ENCODE measurements at places on chromosomes 7 and 10. TPM values are rescaled to one million over a fixed set of nuclear protein-coding genes. Genes with fewer than 3 reads are reported as not detected.

GRCh38 chr10:68832601-68833000, 5.3 kb downstream of the STOX1 start:
- H3K4me3 ChIP-seq, result no peak overlapping the region
- no peak for DNase-seq
- no peaks in the 10 kb centered on the region for H3K36me3 ChIP-seq
- H3K4me1 ChIP-seq, result no peaks in the 10 kb centered on the region

DNA sequence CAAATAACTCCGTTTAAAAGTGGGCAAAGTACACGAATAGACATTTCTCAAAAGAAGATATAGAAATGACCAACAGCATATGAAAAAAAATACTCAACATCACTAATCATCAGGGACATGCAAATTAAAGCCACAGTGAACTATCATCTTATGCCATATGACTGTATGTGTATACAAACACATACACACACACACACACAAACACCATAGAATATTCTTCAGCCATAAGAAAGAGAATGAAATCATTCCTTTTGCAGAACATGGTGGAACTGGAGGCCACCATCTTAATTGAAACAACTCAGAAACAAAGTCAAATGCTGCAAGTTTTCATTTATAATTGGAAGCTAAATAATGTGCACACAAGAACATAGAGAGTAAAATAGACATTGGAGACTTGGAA, 1019.4 kb downstream of the KCNMA1 start:
- H3K4me3 ChIP-seq, result no peak overlapping the region
- H3K27ac ChIP-seq, result no peak overlapping the region
- no peak for DNase-seq
- no peaks in the 10 kb centered on the region for H3K36me3 ChIP-seq
- no peaks in the 10 kb centered on the region for H3K4me1 ChIP-seq
- no peaks in the 10 kb centered on the region for H3K27me3 ChIP-seq

APBB1IP gene
- 6.2 TPM for total RNA-seq

SLIT1 gene
- 0.13 TPM for total RNA-seq

GRCh38 chr7:100629117-100629716, 12.1 kb downstream of the TFR2 start:
- peaks cover 15% of the 10 kb centered on the region for H3K4me1 ChIP-seq
- DNase-seq, result no peak
- H3K4me3 ChIP-seq, result no peak overlapping the region
- H3K27ac ChIP-seq, result no peak overlapping the region
- no peaks in the 10 kb centered on the region for H3K36me3 ChIP-seq
- H3K27me3 ChIP-seq, result peaks cover 47% of the 10 kb centered on the region

DNA sequence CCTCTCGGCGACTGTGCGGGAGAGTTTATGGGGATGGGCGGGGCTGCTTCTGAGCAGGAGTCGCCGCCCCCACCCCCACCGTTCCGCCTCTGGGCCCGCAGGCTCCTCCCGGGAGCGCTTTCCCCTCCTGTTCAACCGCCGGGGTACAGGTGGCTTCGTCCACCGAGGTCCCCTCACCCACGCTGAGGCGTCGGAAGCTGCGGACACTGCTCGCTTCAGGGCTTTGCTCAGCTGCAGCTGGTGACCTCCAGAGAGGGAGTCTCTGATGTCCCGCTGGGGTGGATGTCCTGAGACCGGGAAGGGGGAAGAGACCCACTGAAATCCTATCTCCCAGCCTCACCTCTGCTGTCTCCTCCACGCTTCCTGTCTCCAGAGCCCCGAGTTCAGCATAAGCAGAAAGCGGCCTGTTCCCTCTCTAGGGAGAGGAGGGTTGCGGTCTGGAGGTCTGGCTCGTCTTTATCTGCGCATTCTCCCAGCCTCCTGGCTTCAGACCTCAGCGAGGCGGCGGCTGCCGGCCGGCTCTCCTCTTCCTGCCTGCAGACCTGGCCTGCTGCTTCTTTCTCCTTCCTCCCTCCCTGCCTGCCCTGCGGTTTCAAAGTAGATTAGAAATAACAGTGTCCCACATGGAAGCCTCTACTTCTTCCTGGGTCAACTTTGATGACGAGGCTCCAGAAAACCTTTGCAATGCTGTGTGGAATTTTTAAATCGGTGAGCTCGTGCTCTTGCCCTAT, 1.8 kb downstream of the CYP2E1 start:
- H3K36me3 ChIP-seq, result no peaks in the 10 kb centered on the region
- peaks cover 14% of the 10 kb centered on the region for H3K27me3 ChIP-seq
- peaks cover 22% of the 10 kb centered on the region for H3K4me1 ChIP-seq

- H3K27me3 ChIP-seq, result no peaks in the 10 kb centered on the region
- peaks cover 78% of the 10 kb centered on the region for H3K4me1 ChIP-seq
- peaks cover 34% of the 10 kb centered on the region for H3K36me3 ChIP-seq
- H3K27ac ChIP-seq, result peak overlapping the region; percentile 96
- no peak for DNase-seq
These were observed 5.4 kb downstream of the BRI3 start for GRCh38 chr7:98286701-98287485.

- H3K4me1 ChIP-seq, result peaks cover 12% of the 10 kb centered on the region
- no peak overlapping the region for H3K4me3 ChIP-seq
- no peak overlapping the region for H3K27ac ChIP-seq
- no peaks in the 10 kb centered on the region for H3K36me3 ChIP-seq
- H3K27me3 ChIP-seq, result no peaks in the 10 kb centered on the region
- no peak for DNase-seq
These were observed 50.8 kb upstream of the KLF6 start for GRCh38 chr10:3835770-3836169.

- no peaks in the 10 kb centered on the region for H3K27me3 ChIP-seq
- H3K36me3 ChIP-seq, result no peaks in the 10 kb centered on the region
- peak overlapping the region; percentile 88 for H3K27ac ChIP-seq
- no peak for DNase-seq
These were observed 62.1 kb upstream of the AQP1 start for GRCh38 chr7:30849565-30849964.

GRCh38 chr10:21019436-21019835, 122.3 kb upstream of the NEBL start:
- H3K36me3 ChIP-seq, result no peaks in the 10 kb centered on the region
- H3K27me3 ChIP-seq, result no peaks in the 10 kb centered on the region
- H3K4me1 ChIP-seq, result no peaks in the 10 kb centered on the region
- no peak overlapping the region for H3K27ac ChIP-seq
- DNase-seq, result no peak

CYP3A7 gene
- 0.26 TPM for total RNA-seq

GRCh38 chr7:127891144-127891543, 140.1 kb downstream of the LRRC4 start:
- no peaks in the 10 kb centered on the region for H3K27me3 ChIP-seq
- H3K4me3 ChIP-seq, result no peak overlapping the region
- H3K4me1 ChIP-seq, result peaks cover 2% of the 10 kb centered on the region
- H3K36me3 ChIP-seq, result peaks cover 24% of the 10 kb centered on the region

SRPK2 gene
- 45.2 TPM for total RNA-seq

GRCh38 chr7:137816696-137817320, 30.0 kb downstream of the DGKI start:
- H3K27ac ChIP-seq, result no peak overlapping the region
- no peaks in the 10 kb centered on the region for H3K36me3 ChIP-seq
- H3K4me3 ChIP-seq, result no peak overlapping the region
- H3K4me1 ChIP-seq, result peaks cover 9% of the 10 kb centered on the region
- DNase-seq, result no peak
- no peaks in the 10 kb centered on the region for H3K27me3 ChIP-seq

- H3K4me1 ChIP-seq, result no peaks in the 10 kb centered on the region
- H3K4me3 ChIP-seq, result no peak overlapping the region
- peak overlapping the region; percentile 68 for H3K27ac ChIP-seq
- no peaks in the 10 kb centered on the region for H3K27me3 ChIP-seq
These were observed 42.3 kb downstream of the TBXAS1 start for GRCh38 chr7:139871331-139871730.

- no peak overlapping the region for H3K27ac ChIP-seq
- no peaks in the 10 kb centered on the region for H3K4me1 ChIP-seq
- H3K4me3 ChIP-seq, result no peak overlapping the region
- peak; percentile 10 for DNase-seq
- H3K36me3 ChIP-seq, result no peaks in the 10 kb centered on the region
These were observed 200.1 kb downstream of the DOCK4 start for GRCh38 chr7:112006071-112006470.

DNA sequence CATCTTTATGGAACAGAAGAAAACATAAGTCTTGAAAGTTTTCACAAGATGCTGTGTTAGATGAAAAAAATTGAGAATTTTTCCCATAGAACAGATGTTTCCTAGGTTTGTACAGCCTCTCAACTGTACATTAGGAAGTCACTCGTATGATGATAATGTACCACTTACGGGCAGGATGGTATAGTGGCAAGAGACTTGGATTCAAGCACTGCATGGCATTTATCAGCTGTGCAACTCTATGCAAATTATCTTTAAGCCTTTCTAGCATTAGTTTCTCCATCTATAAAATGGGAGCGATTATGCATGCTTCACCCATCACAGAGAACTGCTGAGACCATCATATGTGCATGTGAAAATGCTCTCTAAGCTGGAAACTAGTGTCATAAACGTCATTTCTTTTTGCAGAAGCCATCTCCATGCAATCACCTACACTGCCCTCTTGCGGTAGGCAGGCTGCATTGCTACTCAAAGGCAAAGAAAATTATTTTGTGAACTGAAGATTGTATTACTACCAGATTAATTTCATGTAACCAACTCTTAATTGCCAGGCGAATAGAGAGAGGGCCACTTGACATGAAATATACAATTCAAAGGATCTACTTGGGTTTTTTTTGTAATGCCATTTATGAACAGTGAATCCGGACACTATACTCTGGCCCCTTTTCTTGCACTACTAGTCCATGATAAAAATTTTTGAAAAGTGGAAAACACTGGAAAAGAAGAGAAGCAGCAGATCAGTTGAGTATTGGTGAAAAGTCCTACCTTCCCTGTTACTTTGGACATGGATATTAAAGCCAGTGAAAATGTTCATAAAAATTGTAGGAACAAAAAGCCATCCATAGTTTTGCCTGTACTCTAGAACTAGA, 102.3 kb downstream of the JAZF1 start:
- H3K4me1 ChIP-seq, result peaks cover 53% of the 10 kb centered on the region
- H3K27ac ChIP-seq, result no peak overlapping the region
- H3K27me3 ChIP-seq, result no peaks in the 10 kb centered on the region
- H3K36me3 ChIP-seq, result no peaks in the 10 kb centered on the region
- DNase-seq, result no peak

- peaks cover 14% of the 10 kb centered on the region for H3K4me1 ChIP-seq
- H3K27me3 ChIP-seq, result no peaks in the 10 kb centered on the region
- H3K27ac ChIP-seq, result no peak overlapping the region
- peak; percentile 89 for DNase-seq
These were observed 257.7 kb upstream of the NFE2L3 start for GRCh38 chr7:25894002-25894901.

GRCh38 chr7:2575733-2576340, 17.1 kb downstream of the IQCE start:
- no peaks in the 10 kb centered on the region for H3K27me3 ChIP-seq
- DNase-seq, result no peak
- H3K27ac ChIP-seq, result no peak overlapping the region
- H3K36me3 ChIP-seq, result peaks cover 68% of the 10 kb centered on the region

GPR85 gene
- 1.7 TPM for total RNA-seq

DNA sequence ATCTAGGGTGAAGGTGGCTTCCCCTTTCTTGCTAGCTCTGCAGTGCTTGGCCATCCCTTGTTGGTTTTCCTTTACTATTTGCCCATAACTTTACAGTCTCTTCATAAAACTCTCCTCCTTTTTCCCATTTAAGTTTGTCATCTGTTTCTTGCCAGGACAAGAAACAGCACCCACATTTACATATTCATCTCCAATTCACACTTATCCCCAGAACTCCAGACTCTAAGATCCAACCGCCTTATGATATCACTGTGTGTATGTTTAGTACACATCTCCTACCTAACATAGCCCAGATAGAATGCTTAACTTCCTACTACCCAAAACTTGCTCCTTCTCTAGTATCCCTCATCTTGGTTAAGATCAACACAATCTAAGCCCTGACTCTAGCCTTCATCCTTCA, 622.2 kb downstream of the KCNMA1 start:
- H3K4me1 ChIP-seq, result peaks cover 31% of the 10 kb centered on the region
- H3K4me3 ChIP-seq, result no peak overlapping the region
- no peaks in the 10 kb centered on the region for H3K27me3 ChIP-seq
- H3K36me3 ChIP-seq, result no peaks in the 10 kb centered on the region

DNA sequence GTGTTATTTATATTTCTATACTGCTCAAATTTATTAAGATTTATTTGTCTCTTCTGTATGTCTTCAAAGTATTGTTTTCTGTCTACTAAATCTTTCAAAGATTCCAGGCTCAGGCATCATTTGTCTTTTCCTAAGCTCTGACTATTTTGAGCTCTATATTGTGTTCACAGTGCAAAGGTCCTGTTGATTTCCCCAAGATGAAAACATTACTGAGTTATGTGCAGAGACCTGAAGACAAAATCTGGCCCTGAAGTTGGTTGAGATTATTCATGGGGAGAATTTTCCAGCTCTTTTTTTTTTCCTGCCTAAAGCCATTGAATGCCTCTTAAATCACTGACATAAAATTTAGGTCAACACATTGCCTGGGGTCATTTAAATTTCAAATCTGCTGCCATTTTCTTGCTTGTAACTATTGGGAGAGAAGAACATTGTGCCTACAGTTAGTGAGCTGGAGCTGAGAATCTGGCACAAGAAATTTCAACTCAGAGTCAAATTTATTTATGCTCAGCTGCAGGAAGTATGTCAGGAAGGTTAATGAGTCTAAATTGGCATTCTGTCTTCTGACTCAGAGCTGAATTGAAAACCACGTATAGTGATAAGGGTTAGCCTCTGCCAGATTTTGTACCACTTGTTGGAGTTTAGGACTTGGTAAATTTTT, 31.6 kb downstream of the CSTF2T start:
- peaks cover 9% of the 10 kb centered on the region for H3K4me1 ChIP-seq
- no peaks in the 10 kb centered on the region for H3K36me3 ChIP-seq
- H3K4me3 ChIP-seq, result no peak overlapping the region
- DNase-seq, result no peak
- H3K27me3 ChIP-seq, result no peaks in the 10 kb centered on the region

DNA sequence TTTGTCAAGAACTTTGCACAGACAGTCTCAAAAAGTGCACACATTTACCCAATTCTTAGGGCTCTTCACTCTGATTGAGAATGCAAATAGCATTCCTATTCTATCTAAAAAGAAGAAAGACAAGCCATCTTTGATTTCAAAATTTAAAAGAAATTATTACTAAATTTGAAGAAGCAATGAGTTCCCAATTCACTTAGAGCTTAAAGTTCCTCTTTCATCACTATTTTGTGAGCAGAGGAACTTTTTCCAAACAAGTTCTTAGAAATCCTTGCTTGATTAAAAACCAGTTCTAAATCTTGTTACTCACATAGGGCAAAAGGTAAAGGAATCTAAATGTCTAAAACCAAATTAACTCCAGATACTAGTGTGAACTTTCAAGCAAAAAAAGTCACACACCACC, 56.4 kb downstream of the TBXAS1 start:
- no peaks in the 10 kb centered on the region for H3K4me1 ChIP-seq
- H3K27ac ChIP-seq, result no peak overlapping the region
- no peaks in the 10 kb centered on the region for H3K27me3 ChIP-seq
- H3K4me3 ChIP-seq, result no peak overlapping the region
- H3K36me3 ChIP-seq, result no peaks in the 10 kb centered on the region
